ENCODE measurements at places on chromosomes 6 and 20.
A peak's percentile ranks its signal among the peaks of the same experiment; 100 is the strongest.

GRCh38 chr20:16132036-16132798 lies 441.0 kb downstream of the KIF16B start:
- no peak for DNase-seq

GRCh38 chr20:16539280-16540021 lies 33.8 kb downstream of the KIF16B start:
- DNase-seq, result no peak

- peak; percentile 64 for DNase-seq
These were observed 238.4 kb upstream of the AFDN start for GRCh38 chr6:167588181-167588919.

DNA sequence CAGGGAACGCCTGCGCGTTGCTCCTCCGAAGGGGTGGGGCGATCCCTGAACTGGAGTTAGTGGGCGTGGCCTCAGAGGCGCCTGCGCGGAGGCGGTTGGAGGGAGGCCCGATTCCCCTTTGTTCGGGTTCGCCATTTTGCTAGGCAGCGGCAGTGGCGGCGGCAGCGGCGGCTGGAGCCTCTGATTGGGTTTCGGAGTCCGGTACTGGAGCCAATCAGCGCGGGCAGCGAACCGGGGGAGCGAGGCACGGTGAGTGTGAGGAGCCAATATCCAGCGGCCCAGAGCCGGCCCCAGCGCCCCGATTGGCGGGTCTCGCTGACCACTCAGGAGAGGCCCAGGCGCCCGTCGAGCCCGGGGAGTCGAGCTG lies at the start of gene NFYA:
Gene NFYA (plus strand): TSS at position 139 of the 367 bp plus-strand sequence. CDS start 6,116 bp downstream, outside the sequence.
- peak; percentile 99 for DNase-seq

- DNase-seq, result no peak
These were observed 417.1 kb downstream of the BCKDHB start for GRCh38 chr6:80523531-80523997.

DNA sequence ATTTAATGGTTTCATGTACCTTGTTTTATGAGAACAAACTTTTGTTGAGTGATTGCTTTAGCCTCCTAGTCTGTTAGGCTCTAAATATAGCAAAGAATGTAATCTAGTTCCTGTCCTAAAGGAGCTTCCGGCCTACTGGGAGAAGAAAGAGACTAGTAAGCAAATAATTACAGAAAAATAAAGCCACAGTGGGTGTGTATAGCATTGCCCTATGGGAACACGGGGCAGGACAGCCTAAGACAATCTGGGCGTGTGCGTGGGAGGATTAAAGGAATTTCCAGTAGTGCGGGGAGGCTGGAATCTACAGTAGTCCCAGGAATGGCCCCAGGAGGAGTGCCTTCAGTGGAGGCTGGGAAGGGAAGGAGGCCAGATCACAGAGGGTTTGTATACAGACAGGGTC lies 98.1 kb upstream of the AKAP12 start:
- peak; percentile 59 for DNase-seq

GRCh38 chr20:44576297-44576696 lies 6.1 kb upstream of the PKIG start:
- DNase-seq, result peak; percentile 71

- DNase-seq, result no peak
These were observed 47.4 kb downstream of the RBM38 start for GRCh38 chr20:57438552-57438951.

- DNase-seq, result no peak
These were observed 238.6 kb upstream of the PREP start for GRCh38 chr6:105641504-105641903.

- DNase-seq, result peak; percentile 87
These were observed 266.3 kb upstream of the ECI2 start for GRCh38 chr6:4401408-4402368.

GRCh38 chr6:39892490-39893129 lies 41.7 kb downstream of the MOCS1 start:
- DNase-seq, result peak; percentile 68

DNA sequence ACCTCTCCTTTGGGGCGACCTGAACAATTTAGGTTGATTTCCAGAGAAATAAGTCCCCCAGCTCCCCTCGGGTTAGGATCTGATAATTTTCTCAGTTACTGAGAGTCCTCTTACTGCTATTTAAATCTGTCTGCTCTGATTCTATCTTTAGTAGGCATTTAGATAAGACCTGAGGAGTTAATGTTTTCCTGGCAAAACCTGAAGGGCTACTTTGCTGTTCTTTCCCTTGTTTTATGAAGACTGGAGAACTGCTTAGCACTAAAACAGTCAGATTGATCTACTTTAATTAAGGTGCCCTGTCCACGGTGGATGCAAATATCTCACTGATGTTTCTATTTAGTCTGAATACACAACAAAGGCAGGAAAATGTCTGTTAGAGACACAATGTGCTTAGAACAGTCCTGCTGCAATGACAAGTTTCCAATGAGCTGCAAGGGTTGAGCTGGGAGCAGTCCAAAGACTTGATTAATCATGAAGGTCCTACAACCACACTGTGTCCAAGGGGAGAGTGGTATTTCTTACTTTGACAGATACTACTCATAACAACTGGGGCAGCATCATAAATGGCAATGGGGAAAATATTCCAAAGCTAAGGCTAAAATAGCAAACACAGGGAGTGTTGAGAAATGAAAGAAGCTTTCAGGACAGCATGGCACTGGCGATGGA lies 15.7 kb downstream of the ADTRP start:
- peak; percentile 30 for DNase-seq
